Activated CD8-positive, alpha-beta memory T cell treated with anti-CD3 and anti-CD28 coated beads for 1 hour (primary cell): ENCODE measurements at places on chromosomes 5 and 9.

DNA sequence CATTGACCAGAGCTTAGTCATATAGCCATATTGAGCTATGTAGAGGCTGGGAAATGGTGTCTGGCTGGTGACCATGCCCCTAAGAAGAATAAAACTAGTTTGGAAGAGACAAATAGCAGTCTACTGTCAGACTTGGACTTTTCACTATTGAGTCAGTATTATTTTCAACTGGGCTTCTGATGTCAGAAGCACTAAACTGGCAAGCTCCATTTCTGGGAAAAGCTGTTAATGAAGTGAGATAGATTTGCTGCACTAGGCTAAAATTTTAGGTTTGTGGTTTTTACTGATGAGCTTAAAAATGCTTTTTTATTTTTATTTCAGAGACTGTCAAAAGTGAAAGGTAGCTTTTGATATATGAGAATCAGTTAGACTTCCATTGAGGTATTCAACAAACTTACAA is 220.2 kb downstream of the RAB3C start:
- no peak for DNase-seq

- DNase-seq, result no peak
Observed at GRCh38 chr5:174733836-174734235, 9.5 kb downstream of the MSX2 start.

- DNase-seq, result no peak
Observed at GRCh38 chr9:99180199-99180598, 41.5 kb downstream of the ALG2 start.

GRCh38 chr9:106085479-106085878 is 391.1 kb downstream of the TMEM38B start:
- DNase-seq, result no peak

DNA sequence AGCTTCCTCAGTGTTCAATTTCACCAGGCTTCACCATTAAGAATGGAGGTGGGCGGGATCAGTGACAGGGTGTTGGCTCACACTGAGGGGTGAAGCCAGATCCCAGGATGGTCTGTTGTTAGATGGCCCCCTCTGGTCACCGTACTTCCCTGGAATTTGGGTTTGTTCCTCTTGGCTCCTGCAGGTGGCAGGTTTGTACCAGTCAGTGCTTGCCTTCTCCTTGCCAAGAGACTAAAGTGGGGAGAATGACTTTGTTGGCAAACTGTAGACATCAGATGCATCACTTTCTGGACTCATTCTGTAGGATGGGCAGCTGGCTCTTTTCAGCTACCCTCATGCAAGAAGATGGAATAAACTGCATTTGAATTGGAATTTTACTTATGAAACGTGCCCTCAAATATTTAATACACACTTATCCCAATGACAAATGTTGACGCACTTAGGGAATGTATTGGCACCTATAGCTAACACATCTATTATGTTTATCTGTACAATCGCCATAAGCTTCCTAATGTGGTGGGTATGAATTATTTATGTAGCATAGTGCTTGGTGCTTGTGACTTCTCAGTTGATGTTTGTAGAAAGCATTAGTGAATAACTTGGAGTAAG is 31.4 kb upstream of the ANKRD55 start:
- DNase-seq, result no peak

DNA sequence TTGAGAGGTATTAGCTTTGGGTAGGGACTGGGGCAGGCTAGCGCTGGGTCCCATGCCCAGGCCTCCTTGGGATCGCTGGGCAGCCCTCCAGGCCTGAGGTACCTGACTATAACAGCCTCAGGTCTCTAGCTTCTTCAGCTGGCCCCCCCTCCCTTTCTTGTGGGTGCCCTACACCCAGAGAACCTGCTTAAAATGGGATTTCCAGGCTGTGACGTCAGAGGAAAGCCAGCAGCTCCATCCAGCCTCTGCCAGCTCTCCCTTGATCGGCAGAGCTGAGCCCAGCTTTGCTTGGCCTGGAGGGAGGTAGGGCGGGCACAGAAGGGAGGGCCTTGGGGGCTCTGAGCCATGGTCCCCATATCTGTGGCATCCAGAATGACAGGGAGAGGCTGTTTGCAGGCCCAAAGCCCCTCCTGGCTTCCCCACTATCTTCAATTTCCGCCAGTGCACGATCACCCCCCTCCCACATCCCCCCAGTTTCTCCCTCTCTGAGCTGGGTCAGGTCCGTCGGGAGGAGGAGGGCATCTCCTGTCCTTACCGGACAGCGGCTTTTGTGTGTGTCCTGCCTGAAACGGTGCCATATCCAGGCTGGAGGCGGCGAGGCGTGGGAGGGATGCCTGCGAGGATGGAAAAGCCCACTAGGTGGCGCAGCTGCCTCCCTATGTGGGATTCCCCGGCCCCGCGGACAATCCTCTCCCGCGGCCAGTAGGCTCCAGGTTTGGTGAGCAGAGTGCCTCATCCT is 10.8 kb downstream of the REEP2 start:
- peak; percentile 62 for DNase-seq

- DNase-seq, result no peak
Observed at GRCh38 chr9:69283003-69283402, 42.0 kb upstream of the ENTREP1 start.

- no peak for DNase-seq
Observed at GRCh38 chr5:116291271-116291670, 206.4 kb downstream of the COMMD10 start.

DNA sequence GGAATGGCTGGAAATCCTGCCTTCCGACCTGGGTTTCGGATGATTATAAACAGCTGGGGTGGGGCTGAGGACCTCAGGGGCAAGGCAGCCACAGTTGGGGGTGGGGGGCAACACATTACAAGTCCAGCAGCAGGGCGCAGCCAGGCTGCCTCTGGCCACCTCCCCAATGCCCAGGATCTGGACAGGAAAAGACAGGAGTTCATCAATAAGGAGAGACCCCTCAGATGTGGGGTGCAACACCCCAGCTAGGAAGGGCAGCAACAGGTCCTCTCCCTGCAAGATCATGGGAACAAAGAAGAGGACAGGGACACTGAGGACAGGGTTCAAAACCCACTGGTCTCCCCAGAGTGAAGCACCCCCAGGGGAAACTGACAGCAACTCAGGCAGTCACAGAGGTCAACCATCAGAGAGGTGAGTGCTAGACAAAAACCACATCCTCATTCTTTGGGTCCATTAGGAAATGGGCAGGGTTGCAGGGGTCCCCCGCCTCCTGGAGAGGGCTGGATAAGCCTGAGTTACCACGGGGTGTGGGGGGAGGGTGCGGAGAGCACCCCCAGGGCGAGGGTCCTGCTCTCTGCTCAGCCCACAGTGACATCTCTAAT is 33.5 kb downstream of the SEMA4D start:
- no peak for DNase-seq

- DNase-seq, result no peak
Observed at GRCh38 chr9:18385696-18386490, 88.1 kb upstream of the ADAMTSL1 start.

- no peak for DNase-seq
Observed at GRCh38 chr5:169814522-169814921, 165.8 kb downstream of the INSYN2B start.

DNA sequence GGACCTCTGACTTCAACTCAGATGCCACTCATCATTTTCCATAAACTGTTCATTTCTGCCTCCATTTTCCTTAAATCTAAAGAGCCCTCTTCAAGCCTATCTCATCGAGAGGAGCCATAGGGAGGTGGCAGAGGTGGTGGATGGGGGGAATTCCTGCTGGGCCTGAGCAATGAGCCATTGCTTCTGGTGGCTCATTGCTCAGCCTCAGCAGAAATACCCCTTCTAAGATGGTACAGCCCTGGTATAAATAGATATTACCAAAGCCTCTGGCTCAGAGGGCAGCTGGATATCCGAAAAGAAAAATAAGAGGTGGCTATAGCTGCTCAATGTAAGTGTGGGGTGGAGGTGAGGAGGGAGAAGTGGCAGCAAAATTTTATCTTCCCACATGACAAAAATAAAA is 313.5 kb downstream of the CAAP1 start:
- DNase-seq, result no peak

- DNase-seq, result no peak
Observed at GRCh38 chr5:78810098-78810920, 161.7 kb upstream of the LHFPL2 start.

- DNase-seq, result no peak
Observed at GRCh38 chr5:31096238-31096865, 97.1 kb upstream of the CDH6 start.

GRCh38 chr5:150642567-150642927 is 2.1 kb downstream of the SYNPO start:
- no peak for DNase-seq

DNA sequence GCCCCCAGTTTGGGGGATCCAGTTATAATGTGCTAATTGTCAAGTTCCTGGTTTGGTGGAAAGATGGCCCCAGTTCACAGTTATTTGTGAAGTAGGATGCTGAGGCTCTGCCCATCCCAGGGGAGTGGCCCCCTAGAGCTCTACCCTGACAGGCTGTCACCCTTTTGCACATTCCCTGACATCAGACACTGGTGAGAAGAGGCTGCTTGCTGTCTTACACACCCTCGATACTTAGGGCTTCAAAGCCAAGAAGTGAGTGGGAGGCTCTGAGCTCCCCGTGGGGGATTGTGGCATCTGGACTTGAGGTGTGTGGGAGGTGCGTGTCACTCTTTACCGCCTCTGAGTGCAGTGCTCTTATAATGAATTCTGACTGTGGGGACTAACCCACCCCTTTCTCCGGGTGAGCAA is 168.5 kb downstream of the DOCK2 start:
- DNase-seq, result no peak

- no peak for DNase-seq
Observed at GRCh38 chr9:6819112-6819511, 61.3 kb downstream of the KDM4C start.

GRCh38 chr9:137077010-137077747 is at the start of gene UAP1L1:
TSS of gene UAP1L1 (plus strand) at chr9:137077517. CDS start at chr9:137077533, 16 bp downstream.
- DNase-seq, result peak; percentile 29

- DNase-seq, result no peak
Observed at GRCh38 chr5:56566374-56567249, 248.7 kb upstream of the MAP3K1 start.

DNA sequence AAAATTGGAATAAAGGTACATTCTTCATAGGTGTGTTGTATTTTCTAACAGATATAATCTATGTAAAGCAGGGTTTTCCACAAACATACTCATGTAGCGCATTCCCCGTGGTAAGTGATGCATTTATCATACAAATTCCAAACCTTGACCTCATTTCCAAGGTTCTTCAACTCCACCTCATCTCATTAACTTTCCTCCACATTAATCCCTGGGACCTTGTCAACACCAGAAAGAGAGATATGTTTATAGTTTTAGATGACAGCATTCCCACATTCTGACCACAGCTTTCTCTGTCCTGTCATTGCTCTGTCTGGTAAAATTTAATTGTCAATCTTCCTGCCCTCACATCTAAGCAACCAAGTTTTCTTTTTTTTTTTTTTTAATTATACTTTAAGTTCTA is 415.1 kb downstream of the TMEM161B start:
- DNase-seq, result no peak

- no peak for DNase-seq
Observed at GRCh38 chr5:136766456-136766855, 401.1 kb upstream of the TRPC7 start.

DNA sequence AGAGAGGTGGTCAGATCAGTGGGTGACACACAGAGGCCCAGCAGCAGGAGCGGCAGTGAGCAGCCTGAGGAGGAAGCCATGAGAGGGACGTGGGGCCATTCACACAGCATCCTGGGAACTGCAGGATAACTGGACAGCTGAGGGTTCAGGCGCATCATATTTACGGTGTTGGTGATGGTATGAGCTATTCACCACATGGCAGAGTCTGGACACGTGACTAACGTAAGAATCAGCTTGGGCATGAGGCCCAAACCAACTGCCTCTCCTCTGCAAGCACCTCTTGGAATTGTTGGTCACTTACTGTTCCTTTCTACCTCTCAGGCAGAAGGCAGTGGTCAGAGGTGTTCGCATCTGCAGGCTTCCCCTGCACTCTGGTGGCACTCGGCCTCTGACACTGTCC is 141.1 kb downstream of the ENTREP1 start:
- no peak for DNase-seq

GRCh38 chr5:138035605-138036537 is 3.0 kb upstream of the FAM13B start:
- DNase-seq, result peak; percentile 15

- DNase-seq, result no peak
Observed at GRCh38 chr9:98375138-98375726, 119.8 kb upstream of the TBC1D2 start.

DNA sequence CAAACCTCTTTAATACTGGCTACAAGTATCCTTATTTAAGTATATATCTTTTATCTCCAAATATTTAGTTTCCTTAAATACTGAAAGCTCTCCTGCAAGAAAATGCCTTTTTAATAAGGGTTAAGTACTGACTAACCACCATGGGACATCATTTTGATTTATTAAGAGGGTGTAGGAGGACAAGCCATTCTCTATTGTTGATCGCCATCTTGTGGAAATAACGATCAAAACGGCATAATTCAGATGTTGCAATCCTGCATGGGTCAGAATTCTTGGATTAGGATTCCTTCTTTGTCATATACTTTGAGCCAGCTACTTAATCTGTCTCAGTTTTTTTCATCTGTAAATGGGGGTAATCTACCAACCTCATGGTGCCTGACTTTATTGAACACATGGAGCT is 28.7 kb upstream of the C5orf46 start:
- no peak for DNase-seq

DNA sequence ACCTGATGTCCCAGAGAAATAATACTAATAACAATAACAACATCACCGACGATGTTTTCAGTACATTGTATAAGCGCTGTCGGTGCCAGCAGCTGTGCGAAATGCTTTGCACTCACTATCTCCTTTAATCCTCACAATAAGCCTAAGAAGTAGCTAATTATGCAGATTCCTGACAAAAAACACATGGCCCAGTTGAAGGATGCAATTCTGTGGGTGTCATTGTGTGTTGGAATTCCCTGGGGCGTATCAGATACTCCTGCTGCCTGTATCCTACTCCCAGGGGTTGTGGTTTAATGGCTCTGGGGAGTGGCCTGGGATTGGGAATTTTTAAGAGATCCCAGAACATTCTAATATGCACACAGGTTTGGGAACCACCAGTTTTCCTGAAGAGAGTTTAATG is 154.0 kb downstream of the RGS3 start:
- DNase-seq, result no peak

DNA sequence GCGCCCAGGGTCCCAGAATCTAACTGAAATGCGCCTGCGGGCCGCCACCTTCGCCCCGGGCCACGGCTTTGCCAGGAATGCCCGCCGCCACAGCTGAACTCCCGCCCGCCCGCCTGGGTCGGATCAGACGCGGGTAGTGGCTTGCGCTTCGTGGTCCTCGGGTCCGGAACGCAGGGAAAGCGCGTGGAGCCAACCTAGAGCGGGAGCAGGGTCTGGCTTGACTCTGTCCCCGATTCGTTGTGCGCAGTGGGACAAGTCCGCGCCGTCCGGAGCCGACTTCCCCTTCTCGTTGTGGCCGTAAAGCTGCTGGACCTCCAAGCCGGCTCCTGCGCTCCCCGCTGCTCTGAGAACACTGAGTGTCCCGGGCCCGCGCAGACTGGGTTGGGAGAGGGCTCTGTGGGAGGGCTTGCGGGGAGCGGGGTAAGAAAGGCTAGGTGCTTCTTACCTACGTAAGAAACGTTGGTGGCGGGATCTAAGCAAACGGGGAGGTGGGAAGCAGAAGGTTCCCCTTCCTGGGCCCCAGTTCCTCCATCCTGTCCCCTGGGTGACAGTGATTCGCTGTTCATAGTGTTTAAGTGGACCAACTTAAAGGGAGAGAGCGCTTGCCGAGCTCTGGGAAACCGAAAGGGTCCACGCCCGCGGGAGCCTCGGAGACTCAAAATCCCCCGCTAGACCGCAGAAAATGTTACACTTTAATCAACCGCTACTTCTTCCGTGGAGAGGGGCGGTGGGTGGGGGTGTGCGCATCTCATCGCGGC is 4.4 kb upstream of the FOXE1 start:
- DNase-seq, result no peak
